Skin of body (tissue), 3 donors: ENCODE measurements at places on chromosomes 7 and 10. TPM values are rescaled to one million over a fixed set of nuclear protein-coding genes. Genes with fewer than 3 reads are reported as not detected.

Gene COL17A1
- total RNA-seq: 128 TPM

Gene TMEM196
- total RNA-seq: under 0.01 TPM

- DNase-seq: no peak
Measured at GRCh38 chr7:155477476-155477875, 19.5 kb downstream of the EN2 start.

DNA sequence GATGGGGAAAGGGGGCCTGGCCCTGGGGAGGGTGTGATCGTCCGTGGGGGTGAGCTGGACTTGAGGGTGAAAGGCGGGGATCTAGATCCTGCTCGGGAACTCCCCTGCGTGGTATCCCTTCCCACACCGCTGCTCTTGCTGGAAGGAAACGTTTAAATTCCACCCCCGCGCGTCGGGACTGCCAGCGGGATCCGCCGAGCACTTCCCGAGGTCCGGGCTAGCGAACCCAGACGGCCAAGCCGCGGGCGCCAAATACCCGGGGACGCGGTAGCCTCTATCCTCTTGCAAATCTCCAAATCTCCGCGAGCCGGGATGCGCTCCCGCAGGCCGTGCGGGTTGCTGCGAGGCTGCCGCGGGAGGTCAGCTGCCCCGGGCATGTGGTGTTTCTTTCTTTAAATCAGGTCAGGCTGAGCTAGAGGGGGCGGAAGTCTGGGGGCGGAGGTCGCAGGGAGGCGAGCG, 904 bp downstream of the NPTX2 start:
- DNase-seq: no peak

DNA sequence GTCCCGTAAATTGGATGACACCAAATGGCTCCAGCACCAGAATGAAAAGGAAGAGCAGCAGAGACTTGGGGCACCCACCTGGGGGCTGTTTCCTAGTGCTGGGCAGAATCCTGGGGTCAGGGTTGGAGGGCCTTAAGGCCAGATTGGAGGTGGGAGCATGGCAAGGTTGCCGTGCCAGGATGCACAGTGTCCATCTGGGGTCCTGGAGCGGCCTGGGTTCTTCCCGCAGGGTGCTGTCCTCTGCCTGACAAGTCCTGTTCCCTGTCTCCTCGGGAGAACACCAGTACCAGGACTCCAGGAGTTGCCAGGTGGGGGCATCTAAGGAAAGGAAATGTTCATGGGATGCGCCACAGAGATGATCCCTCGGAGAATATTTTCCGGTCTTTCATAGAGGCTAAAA, 42.8 kb downstream of the MGMT start:
- no peak for DNase-seq

- DNase-seq: no peak
Measured at GRCh38 chr7:130266258-130266960, at the start of gene CPA2. TSS of gene CPA2 (plus strand) at chr7:130266863. CDS start at chr7:130266882, 19 bp downstream.

GRCh38 chr7:31382722-31383121, 42.2 kb upstream of the NEUROD6 start:
- DNase-seq: no peak

DNA sequence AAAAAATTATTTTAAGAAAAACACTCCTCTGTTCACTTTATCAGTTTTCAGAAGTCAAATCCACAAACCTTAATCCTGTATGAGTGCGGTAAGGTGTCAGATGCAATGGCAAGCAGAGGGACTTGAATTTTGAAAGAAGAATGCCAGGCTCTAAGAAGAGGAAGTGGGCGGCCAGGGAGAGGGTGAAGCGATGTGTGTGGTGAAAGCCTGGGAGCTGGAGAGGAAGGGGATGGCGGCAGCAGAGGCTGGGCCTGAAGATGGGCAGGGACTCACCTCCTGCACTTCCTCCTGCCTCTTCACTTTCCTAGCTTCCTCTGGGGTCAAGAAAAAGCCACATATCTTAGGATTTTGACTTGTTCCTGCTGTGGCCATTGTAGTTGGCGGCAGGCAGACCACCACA, 609.6 kb downstream of the PARD3 start:
- DNase-seq: no peak

DNA sequence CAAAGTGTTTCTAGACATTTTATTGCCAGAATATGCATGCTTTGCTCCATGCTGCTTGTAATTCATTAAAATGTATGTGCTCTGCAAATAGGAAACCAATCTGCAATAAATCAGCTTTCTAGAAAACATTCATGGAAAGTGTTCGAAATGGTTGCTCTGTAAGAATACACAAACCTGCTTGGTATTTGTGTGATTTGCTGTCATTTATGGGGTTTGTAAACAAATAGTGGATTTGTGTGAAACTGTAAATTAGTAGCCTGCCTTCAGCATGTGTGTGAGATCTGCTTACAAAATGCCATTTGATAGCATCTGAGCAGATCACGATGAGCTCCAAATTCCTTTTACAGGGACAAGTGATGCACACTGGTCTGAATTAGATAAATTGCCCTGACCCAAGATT, 219.0 kb upstream of the CSTF2T start:
- DNase-seq: peak; percentile 16

- peak; percentile 24 for DNase-seq
Measured at GRCh38 chr7:75611557-75612178, 119.5 kb downstream of the SPDYE5 start.

- no peak for DNase-seq
Measured at GRCh38 chr10:72756674-72757385, 64.9 kb downstream of the MCU start.

- no peak for DNase-seq
Measured at GRCh38 chr7:154666768-154667167, 336.2 kb downstream of the PAXIP1 start.

DNA sequence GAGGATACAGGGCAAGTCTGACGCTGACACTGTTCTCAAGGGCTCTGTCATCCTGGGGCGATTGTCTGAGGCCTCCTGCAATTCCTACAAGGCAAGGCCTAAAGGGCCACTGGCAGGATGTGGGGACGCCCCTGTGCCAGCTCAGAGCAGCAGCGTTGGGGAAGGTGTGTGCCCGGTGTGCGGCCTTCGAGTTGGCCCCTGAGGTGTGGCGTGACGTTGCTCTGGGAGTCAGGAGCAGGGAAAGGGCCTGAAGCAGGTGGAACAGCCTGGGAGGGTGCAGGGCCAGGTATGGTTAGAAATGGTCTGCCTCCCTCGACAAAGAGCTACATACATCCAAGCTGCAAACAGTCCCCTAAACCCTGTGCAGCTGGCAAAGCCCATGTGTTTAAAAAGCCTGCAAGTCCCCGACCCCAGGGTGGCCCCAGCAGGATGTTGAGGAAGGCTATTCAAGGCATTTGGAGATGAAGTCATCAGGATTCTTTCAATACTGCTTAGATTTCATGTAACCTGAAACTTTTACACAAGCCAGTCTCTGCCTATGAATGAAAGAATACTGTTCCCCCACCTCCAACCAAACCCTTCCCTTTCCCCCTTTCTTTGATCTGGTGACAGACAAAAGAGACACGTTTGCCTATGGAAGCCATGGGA, 142.5 kb upstream of the TNS3 start:
- DNase-seq: no peak

- no peak for DNase-seq
Measured at GRCh38 chr10:43205681-43206390, 61.0 kb downstream of the RASGEF1A start.

GRCh38 chr7:128888756-128889095, 21.8 kb downstream of the KCP start:
- no peak for DNase-seq
